ENCODE measurements at places on chromosomes 1 and 21.

DNA sequence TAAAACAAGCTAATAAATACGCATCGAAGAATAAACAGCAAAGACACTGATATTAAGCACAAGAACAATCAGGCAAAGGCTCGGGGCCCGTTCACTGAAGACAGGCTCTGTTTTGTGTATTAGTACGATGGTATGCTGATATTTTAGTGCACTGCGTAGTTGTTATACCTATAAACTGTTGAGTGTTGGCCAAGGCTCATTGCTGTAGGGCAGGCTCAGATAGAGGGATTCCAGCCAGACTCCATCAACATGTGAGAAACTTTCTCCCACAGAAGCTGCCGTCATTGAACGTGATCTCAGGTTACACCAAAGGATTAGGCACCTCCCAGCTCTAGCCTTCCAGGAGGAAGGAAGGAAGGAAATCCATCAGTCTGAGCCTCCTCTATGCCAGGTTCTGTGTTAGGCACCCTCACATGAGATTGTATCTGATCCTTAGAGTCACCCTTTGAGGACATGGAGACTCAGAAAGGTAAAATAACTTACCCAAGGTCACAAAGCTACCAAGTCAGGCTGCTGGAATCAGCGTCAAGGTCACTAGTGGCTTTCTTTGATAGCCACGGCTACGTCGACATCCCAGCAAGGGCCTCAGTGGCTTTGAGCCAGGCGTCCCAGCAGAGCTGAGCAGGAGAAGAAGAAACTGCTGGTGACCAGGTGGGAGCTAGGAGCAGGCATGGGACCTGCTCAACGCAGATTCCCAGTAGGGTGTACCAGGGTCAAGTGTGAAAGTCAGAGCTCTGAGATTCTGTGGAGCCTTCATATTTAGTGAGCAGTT, 14.8 kb downstream of the BCAR3 start:
- no peak for DNase-seq

GRCh38 chr1:6507461-6507911, 16.0 kb upstream of the PLEKHG5 start:
- no peak for DNase-seq

DNA sequence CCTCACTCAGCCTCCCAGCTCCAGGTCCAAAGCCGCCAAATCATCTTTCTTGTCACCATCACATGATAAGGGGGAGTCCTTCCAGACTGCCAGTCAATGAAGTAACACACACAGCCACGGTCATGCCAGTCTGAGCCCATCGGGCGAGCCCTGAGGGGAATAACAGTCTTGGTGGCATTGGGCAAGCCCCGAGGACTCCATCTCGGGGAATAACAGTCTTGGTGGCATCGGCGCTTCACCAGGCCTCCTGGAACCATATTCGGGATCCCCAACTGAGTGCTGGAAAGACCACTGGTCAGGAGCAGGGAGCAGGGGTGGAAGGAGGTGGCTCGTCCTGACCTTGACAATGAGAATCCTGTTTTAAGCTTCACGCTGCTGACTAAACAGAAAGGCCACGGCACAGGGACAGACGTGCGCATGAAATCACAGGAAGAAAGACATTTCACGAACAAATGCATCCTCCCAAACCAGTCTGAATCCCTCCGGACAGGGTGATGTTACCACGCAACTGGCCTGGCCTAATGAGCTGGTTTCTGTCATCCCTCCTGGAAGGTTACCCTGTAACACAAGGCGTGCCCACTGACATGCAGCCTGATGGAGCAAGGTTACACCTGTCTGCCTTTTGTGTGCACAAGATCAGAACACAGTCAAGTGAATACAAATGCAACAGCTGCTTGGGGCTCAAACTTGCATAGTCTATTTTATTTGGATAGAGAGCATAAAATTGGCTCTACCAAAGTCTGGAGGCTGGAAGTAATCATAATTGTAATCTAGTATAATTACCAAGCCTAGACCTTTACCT, 517.4 kb downstream of the KIF26B start:
- DNase-seq = no peak

GRCh38 chr1:116572771-116573430, 2.1 kb upstream of the CD58 start:
- no peak for DNase-seq

- no peak for DNase-seq
Measured at GRCh38 chr1:198031086-198031485, 113.9 kb downstream of the LHX9 start.

GRCh38 chr1:184664042-184664660, 90.5 kb downstream of the EDEM3 start:
- peak; percentile 40 for DNase-seq

GRCh38 chr1:201568859-201569294, 29.9 kb downstream of the NAV1 start:
- no peak for DNase-seq

GRCh38 chr1:22241811-22242210, 98.9 kb upstream of the WNT4 start:
- no peak for DNase-seq

- no peak for DNase-seq
Measured at GRCh38 chr1:113905435-113905861, 322 bp downstream of the DCLRE1B start.

GRCh38 chr1:30955448-30956015, 47.0 kb upstream of the SDC3 start:
- DNase-seq = peak; percentile 29
